ENCODE measurements at places on chromosomes 3 and 15.

DNA sequence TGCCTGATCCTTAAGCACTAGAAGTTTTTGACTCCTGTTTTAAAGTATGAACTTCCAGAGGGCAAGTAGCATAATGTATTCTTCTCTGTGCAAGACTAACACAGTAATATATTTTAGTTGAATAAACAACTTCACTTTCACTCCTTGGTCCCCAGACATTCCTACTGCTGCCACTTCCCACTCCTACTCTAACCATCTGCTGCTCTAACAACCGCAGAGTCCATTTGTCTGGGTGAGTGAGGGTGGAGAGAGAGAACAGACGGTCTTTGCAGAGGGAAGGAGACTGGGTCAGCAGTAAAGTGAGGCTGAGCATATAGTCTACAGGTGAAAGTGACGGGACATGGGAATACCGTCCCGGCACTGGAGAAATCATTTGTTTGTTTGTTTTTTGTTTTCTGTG, 301.0 kb upstream of the SLCO3A1 start:
- DNase-seq, result no peak

- DNase-seq, result no peak
Measured at GRCh38 chr3:48715174-48715800, 1.7 kb downstream of the IP6K2 start.

- no peak for DNase-seq
Measured at GRCh38 chr3:107674371-107674770, 151.6 kb downstream of the BBX start.

DNA sequence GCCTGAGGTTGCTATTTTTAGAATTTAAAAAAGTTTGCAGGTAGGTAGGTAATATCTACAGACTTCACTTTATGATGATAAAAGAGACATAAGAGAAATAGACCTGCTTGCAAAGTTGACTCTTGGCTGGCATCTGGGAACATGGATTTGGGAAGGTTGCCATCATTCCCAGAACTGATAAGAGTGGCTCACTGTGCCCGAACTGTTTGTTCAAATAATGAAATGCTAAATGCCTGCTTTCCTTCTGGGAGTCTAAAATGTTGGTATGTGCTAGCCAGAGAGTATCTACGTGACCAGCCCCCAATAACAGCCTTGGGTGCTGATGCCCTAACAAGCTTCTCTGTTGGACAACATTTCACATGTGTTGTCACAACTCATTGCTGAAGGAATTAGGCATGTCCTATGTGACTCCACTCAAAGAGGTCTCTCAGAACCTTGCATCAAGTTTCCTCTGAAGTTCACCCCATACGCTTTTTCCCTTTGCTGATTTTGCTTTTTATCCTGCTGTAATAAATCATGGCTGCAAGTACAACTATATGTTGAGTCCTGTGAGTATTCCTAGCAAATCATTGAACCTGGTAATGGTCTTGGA, 95.5 kb downstream of the FHIT start:
- DNase-seq, result no peak

GRCh38 chr3:56157693-56158362, 310.4 kb downstream of the ERC2 start:
- DNase-seq, result no peak

- DNase-seq, result no peak
Measured at GRCh38 chr3:4581920-4582611, 88.9 kb downstream of the ITPR1 start.

DNA sequence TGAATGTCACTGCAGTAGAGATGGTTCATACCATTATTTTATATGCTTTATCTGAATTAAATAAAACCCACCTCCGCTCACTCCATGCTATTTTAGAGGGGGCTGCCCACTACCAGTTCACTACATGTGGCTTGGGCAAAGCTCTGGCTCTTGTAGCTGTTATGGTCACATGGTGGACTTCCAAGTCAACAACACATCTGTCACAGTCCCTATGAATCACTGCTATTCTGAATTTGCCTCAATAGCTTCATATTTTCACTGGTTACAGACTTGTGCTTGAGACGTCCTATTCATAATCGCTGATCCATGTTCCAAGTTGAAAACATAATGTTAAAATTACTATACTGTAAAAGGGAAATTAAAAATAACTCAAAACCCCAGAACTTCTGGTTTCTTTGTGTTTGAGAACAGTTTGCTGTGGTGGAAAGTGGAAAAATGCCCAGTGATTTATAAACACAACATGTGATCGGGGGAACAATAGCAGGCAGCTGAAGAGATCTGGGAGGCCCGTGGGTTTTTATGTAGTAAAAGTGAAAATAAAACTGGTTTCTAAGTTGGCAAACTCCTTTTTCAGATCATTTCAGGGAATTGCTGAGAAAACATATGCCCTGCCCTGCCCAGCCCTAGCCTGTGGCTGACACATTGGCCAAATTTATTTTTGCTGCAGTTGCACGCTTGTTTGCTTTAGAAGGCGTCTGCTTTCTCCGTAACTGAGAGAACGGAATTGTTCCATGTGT, 128.8 kb upstream of the PRR23C start:
- DNase-seq, result no peak

DNA sequence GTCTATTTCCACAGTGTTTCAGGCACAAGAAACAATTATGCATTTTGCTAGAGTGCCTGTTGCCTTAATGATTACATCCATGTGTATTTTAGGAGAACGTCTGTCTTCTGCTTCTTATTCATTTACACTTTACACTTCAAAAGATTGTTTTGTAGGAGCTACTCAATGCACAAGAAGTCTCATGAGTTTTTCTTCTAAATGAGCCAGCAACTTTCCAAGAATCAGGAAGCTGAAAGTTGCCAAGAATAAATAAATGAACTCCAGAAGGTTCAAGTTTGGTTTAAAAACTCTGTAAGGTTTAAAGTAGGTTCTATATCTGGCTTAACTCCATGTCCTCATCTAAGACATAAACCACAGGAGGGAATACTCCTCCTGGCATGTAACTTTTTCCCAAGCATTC, 103.8 kb upstream of the ADPGK start:
- DNase-seq, result no peak

DNA sequence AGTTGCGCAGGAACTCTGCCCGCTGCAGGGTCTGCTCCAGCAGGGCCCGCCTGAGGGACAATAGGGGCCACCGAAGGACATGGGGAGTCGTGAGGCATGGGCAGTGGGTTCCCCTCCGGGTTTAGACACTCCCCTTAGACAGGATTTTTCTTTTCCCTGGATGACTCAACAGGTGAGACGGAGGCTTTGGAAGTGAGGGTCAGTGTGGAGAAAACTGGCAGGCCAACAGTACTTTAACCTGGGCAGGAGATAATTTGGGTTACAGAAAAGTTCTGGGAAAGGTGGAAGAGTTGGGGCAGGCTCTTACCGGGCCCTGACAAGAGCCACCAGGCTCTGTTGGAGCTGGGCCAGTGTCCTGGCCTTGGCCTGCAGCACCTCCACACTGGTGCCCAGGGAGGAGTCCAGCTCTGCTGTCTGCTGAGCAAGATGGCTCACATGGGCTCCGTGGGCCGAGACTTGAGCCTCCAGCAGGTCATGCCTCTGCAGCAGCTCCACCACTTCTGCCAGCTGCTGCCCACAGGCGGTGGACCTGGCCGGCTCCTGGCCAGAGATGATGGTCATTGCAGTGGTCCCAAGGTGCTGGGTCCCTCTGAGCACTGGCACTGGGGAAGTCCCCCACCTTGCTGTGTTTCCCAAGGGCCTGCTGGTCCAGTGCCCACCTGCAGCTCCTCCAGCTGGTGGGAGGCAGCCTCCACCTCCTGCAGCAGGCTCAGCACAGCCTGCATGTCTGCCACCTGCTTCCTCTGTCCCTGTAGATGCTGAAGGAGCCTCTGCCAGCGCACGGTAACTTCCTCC, 11.0 kb downstream of the SPTBN5 start:
- DNase-seq, result no peak

DNA sequence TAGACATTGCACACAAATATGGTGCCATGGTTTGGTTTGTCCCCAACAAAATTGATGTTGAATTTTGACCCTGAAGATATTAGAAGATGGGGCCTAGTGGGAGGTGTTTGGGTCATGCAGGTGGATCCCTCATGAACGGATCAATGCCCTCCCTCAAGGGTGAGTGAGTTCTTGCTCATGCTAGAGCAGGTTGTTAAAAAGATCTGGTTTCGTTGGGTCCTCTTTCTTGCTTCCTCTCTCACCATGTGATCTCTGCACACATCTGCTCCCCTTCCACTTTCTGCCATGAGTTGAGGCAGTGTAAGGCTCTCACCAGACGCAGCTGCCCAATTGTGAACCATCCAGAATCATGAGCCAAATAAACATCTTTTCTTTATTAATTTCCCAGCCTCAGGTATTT, 87.8 kb upstream of the MDFIC2 start:
- no peak for DNase-seq

GRCh38 chr3:72340476-72341379, 507.5 kb downstream of the SHQ1 start:
- DNase-seq, result no peak

DNA sequence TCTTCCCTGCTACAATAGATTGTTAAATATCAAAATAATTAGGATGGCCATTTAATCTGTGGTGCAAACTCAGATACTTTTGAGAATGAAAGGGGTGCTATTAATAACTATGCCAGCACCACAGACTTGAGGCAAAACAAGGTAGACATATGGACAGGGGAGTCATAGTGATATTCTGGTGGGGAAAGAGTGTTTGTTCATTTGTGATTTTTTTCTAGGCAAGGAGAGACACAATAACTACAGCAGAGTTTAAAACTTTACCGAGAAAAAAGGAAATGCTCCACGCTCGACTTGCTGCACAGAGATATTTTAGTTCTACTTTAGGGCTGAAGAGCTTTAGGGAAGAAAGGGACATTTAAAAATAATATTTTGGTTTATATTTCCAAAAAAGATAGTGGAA, 611.2 kb upstream of the GRM7 start:
- no peak for DNase-seq

DNA sequence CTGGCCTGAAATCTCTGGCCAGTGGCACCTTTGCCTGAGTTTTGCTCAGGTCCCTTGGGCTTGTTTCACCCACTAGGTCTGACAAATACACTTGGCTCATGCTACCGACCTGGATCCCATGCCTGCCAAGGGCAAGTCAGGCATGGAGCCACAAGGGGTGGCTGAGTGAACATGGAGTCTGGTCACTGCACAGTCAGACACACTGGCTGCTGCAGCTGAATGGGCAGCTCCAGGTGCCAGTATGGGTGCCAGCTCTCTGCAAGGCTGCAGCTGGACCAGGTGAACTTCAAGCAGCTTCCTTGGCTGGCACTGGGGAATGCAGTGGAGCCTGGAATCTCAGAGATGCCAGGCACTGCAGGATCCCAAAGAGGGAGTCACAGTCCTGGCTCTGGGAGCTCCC, 170.3 kb downstream of the NECTIN3 start:
- no peak for DNase-seq

- no peak for DNase-seq
Measured at GRCh38 chr3:36511791-36512486, 131.6 kb downstream of the STAC start.

DNA sequence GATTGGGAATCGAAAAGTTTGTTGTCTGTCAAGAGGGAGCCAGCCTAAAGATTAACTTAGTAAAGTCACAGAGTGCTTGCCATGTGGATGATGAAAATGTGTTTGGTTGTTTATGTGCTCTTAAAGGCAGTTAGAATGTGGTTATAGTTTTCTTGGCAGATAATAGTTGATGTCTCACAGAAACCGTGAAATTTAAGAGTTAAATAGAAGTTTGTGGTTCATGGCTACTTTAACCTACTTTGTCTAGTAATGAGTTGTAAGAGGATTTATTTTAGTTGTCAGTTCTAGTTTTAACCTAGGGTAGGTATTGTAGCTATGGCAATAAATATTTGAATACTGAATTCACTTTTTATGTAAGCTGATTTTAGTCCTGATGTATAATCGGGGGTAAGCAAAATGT, 36.4 kb upstream of the EIF3J start:
- DNase-seq, result no peak

DNA sequence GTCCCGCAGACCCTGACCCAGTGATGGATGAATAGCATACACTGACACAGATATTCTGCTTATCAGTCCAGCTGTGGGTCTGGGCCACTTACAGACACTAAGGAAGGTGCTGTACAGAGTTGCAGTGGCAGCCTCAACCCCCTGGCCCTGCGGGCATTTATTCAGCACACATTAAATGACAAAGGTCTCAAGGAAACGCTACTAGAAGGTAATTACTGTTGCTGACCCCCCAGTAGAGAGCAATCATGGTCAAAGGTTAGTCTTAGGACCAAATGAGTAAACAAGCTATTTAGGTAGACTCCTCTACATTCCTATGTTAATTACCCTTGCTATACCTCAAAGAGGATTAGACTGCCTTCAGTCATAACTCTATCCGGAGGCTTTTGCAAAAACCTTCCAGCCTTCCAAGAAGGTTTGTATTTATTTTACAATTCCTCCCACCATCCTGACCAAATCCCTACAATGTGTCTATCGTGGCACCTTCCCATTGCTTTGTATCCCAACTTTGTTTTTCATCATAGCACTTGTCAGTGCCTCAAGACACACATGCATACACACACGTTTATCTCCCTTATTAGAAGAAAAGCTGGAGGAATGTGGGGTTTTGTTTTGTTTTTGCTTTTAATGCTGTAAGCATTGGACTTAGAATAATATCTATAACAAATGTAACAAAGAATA, 227.9 kb downstream of the PYDC2 start:
- DNase-seq, result no peak

GRCh38 chr15:81001152-81002008, 657 bp downstream of the TLNRD1 start:
- DNase-seq, result peak; percentile 18

GRCh38 chr15:73190189-73190601, 137.9 kb downstream of the NEO1 start:
- no peak for DNase-seq

DNA sequence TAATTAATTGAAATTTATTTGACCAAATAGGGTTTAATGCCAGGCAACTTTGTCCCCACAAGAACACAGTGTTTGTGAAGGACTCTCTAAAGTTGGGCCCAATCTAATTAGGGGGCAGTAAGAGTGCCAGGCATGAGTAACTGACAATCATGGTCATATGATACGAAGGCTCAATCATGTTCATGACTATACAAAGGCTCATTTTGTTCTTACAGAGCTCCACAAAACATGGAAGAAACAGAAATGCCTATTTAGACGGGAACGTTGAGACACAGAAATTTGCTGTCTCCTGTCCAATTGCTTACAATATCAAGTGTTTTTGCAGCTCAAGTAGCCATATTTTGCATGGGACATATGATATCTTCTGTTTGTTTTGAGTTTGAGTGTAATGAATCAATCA, 391.1 kb downstream of the SI start:
- DNase-seq, result no peak

- DNase-seq, result no peak
Measured at GRCh38 chr3:173135059-173135458, 6.0 kb downstream of the SPATA16 start.

DNA sequence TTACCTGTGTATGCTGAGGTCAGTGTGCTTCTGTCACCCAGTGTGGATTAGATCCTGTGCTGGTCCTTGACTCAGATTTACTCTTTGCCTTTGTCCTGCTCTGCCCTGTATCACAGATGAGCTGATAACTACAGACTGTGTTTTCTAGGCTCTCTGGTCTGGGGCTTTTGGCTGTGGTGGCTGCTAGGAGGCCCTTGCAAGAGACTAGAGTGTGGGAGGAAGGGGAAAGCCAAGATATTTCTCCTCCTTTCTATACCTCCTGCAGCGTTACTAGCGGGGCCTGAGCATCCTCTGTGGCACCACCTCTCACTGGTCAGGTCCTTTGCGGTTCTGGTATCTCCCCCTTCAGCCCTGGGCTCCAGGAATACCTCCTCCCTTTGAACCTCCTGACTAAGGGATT, 282.3 kb upstream of the TBC1D5 start:
- DNase-seq, result no peak

GRCh38 chr3:192747145-192747544, 19.8 kb upstream of the FGF12 start:
- DNase-seq, result no peak

GRCh38 chr15:74816624-74817369, 4.2 kb downstream of the LMAN1L start:
- DNase-seq, result no peak
